Ammon's horn (tissue), 1 donor: ENCODE measurements at places on chromosomes 1 and 21.

DNA sequence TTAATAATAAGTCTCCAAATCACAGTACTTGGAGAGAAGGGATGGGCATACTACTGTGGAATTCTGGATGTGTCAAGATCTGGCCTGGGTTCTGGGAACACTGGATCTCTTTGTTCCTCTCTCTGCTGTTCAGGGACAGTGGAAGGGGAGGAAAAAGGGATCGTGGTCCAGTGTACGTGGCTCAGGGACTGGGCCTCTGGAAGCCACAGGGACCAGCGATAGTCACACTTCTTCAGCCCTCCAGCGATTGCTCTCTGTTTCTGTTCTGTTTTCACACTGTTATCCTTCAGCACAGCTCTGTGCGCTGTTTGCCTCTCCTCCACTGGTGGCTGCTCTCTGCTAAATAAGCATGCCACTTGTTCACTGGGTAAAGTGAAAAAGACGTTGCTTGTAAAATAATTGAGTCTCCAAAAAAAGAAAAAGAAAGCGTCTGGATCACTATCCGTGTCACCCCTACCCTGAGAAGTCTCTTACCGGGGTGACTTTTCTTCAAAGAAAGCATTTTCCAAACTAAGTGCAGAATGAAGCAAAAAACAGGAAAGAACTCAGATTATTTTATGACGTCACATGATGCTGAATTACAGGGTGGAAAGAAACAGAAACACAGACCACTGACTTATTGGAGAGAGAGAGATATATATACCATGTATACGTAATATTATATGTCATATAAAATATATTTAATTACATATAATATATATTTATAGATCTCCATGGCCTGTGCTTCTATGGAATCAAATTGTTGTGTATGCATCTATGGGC, 279.4 kb downstream of the RGS7 start:
- peak; percentile 72 for DNase-seq

GRCh38 chr1:208189716-208190115, 54.5 kb downstream of the PLXNA2 start:
- DNase-seq = no peak

GRCh38 chr1:106831511-106831910, 225.0 kb upstream of the PRMT6 start:
- DNase-seq = no peak

- peak; percentile 33 for DNase-seq
Observed at GRCh38 chr1:21607549-21608529, 61.3 kb downstream of the RAP1GAP start.

DNA sequence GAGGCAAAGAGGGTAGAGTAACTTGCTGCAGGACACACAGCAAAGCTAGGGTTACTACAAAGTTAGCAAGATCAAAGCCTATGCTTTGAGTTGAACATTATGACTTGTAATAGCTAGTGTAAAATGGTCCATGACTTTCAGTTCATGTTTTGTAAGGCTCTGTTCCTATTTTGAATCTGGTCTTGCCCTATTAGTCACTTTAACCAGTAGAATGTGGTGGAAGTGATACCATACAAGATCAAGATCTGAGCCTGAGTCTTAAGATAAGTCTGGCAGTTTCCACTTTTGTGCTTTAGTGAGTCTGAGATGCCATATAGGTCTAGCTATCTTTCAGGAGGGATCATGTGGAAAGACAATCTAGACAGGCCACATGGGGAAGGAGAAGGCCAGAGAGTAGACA, 282.1 kb upstream of the BRINP3 start:
- DNase-seq = no peak

GRCh38 chr1:217091561-217091960, 368.3 kb upstream of the ESRRG start:
- DNase-seq = no peak

DNA sequence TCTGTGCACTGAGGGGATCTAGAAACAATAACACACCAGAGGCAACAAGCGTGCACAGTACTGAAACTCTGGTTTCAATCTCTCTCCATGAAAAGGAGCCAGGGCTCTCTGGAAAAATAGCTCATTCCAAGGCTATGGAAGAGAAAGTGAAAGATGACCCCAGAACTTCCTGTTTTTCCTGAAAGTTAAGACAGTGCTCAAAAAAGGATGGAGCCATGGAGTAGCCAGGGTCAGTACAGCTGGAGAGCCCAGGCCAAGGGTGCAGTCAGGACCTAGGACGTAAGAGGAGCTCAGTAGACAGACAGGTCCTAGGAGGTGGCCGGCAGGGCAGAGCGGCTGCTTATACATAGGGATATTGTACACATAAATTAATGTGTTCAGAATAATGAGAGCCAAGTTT, 19.1 kb downstream of the NOL9 start:
- DNase-seq = no peak

GRCh38 chr1:12620488-12620865, 2.5 kb upstream of the DHRS3 start:
- no peak for DNase-seq

- no peak for DNase-seq
Observed at GRCh38 chr21:44813149-44813548, 4.7 kb downstream of the SUMO3 start.

GRCh38 chr1:153509729-153510354, 25.9 kb downstream of the S100A6 start:
- peak; percentile 28 for DNase-seq

DNA sequence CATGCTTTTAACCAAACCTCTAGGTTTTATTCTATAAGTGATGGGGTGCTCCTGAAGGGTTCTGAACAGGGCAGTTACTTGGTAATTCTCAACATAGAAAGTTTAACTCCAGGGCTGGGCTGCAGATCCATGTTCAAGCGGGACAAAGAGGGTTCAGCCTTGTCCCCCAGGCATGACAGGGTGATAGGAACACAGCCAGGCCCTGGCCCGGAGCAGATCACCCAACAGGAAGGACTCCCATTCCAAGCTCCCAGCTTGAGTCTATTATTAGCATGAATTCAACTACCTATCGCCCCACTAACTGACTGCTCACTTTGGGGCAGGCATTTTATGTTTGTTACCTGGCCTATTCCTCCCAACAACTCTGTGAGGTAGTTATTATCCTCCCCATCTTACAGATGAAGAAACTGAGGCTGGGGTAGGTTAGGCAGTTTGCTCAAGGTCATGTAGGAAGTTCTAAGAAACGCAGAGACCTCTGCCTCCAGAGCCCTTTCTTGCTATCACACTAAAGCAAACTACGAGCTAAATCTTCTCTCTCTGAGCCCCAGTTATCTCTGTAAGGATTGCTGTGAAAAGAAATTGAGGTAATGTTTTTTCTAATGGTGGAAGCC, 14.5 kb downstream of the ASAP3 start:
- no peak for DNase-seq

- no peak for DNase-seq
Observed at GRCh38 chr1:93675931-93676330, 5.7 kb downstream of the BCAR3 start.

- DNase-seq = no peak
Observed at GRCh38 chr1:11238311-11238710, 24.0 kb downstream of the MTOR start.

- no peak for DNase-seq
Observed at GRCh38 chr1:116739371-116740012, 14.7 kb upstream of the CD2 start.

- DNase-seq = peak; percentile 21
Observed at GRCh38 chr1:158830904-158831507, at the start of gene MNDA. MNDA (plus strand) TSS chr1:158831351; CDS start chr1:158842154, 10,803 bp downstream.

- no peak for DNase-seq
Observed at GRCh38 chr1:101116006-101116405, 90.4 kb upstream of the DPH5 start.

GRCh38 chr1:208653426-208653825, 409.2 kb upstream of the PLXNA2 start:
- no peak for DNase-seq

DNA sequence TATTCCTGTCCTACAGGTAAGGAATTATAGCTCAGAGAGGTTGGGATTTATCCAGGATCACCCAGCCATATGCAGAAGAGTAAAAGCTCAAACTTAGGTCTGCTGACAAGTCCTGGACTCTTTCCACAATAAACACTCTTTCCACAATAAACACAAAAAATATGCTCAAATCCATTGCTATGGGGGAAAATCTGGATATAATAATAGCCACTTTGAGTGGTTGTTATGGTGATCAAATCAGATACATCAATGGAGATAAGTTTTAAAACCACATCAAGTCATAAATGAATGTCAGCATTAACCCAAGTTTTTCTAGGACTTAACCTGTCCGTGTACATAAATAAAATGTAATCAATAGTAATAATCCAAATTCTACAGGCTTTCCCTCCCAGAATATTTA, 22.3 kb upstream of the TTF2 start:
- DNase-seq = no peak

DNA sequence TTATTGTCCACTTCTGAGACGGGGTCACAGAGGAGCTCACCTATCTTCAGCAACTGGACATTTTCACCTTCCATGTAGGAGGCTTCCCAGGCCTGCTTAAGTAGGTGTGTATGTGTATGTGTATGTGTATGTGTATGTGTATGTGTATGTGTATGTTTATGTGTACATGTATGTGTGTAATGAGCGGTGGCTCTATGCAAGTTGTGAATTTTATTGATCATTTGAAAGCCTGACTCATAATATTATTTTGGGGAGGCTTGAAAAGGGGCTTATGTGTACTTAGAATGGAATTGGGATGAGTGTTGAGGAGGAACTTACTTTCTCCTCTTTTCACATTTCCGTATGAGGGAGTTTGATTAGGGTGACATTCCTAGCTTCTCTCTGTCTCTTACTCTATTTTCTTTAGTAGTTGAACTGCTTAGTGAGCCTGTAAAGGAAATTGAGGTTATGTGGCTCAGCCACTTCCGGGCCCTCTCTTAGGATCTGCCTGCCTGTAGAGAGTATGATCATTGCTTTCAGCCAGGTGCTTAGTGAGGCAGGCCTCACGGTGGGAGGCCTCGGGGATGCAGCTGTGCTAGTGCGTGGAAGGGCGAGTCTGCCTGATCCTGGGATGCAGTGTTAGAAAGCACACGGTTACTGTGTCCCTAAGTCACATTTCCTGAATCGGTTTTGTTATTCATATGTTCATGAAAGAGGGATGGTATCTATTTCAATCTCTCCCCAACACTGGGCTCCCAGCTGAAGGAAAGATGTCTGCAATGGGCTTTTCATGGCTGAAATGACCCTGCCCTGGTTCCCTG, 61.0 kb downstream of the IER5 start:
- no peak for DNase-seq

- no peak for DNase-seq
Observed at GRCh38 chr1:178953034-178953433, 72.7 kb upstream of the FAM20B start.

DNA sequence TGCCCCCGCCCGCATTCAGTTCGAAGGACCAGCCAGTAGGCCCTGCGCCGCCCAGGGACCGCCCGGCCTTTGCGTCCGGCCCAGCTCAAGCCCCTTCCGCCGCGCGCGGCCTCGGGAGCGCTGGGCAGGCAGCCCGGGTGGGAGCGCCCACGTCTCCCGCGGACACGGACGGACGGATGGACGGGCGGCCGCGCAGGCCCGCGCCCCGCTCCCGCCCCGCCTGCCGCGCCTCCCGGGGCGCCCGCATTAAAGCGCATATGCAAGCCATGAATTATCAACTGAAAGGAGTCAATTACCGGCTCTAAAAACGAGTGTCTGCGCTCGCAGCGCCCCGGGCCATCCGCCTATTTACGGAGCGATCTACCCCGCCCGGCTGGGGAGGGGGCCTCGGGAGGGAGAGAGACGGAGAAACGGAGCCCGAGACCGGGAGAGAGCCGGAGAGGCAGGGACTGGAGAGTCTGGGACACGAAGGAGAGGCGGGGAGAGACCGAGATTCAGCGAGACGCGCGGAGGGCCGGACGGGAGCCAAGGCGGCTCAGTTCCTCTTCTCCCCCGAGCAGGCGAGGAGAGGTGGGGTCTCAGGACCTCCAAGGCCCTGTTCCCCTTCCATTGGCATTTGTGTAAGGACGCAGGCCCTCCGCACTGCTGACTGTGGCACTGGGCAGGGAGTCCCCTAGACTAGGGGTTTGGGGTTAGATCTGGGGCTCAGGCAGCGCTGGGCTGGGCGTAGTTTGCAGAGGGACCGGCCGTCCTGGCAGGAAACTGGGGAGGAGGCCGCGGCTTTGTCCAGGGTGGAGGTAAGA, 41.3 kb upstream of the DMBX1 start:
- DNase-seq = no peak

DNA sequence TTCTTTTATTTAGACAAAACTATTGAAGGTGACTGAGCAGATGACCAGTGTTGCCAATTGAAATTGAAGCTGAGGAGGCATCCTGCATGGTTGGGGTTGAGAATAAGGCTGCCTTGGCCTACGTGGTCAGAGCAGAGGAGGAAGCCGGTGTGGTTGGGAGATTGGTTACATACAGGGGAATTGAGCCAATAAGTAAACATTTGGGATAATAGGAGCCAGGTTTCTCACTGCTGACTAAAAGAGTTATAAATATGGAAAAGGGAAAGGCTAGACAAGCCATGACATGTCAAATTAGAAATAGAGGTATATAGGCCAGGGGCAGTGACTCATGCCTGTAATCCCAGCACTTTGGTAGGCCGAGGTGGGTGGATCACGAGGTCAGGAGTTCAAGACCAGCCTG, 15.8 kb downstream of the SNX7 start:
- no peak for DNase-seq

- DNase-seq = no peak
Observed at GRCh38 chr1:24032981-24033380, 52.9 kb upstream of the SRSF10 start.

GRCh38 chr1:228334226-228334935, 72.3 kb downstream of the TRIM11 start:
- no peak for DNase-seq

GRCh38 chr1:3880429-3881192, 19.5 kb downstream of the C1orf174 start:
- no peak for DNase-seq

DNA sequence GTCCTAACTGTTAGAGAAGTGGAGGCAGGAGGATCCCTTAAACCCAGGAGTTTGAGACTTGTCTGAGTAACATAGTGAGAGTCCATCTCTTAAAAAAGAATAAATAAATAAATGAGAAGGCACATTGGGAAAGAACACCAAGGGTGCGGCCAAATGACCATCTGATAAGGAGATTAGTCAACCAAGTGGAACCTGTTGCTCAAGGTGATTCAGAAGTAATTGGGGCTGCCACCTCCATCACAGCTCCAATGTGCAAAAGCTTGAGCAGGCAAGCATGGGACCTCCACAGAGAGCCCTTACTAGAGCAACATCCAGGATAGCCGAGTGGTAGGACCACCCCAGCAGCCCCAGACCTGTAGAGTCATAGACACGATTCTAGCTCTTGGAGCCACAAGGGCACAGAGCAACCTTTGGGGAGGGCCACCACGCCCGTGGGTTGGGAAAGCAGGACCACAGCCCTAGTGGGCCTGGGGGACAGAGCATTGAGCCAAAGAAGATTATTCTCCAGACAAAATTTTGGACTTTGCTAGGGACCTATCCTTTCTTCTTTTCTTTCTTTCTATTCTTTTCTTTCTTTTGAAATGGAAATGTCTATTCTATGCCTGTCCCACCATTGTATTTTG, 40.9 kb downstream of the KCNK1 start:
- no peak for DNase-seq

DNA sequence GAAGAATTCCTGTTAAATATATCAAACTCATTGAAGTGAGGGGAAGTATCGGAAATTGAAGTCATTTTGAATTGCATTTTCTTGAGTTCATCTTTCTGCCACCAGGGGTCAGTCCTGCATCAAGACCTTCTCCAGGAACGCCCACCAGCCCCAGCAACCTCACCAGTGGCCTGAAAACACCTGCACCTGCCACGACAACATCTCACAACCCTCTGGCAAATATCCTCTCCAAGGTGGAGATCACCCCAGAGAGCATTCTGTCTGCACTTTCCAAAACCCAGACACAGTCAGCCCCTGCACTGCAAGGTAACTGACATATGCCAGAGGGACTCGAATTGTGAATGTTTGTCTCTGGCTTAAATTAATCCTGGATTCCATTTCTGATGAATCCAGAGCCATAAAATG, 22.8 kb upstream of the TARS2 start:
- DNase-seq = peak; percentile 60
